ENCODE measurements at places on chromosomes 7 and 10. TPM values are rescaled to one million over a fixed set of nuclear protein-coding genes. Genes with fewer than 3 reads are reported as not detected.

Gene KCNIP2
- polyA plus RNA-seq, result 8.8 TPM

DNA sequence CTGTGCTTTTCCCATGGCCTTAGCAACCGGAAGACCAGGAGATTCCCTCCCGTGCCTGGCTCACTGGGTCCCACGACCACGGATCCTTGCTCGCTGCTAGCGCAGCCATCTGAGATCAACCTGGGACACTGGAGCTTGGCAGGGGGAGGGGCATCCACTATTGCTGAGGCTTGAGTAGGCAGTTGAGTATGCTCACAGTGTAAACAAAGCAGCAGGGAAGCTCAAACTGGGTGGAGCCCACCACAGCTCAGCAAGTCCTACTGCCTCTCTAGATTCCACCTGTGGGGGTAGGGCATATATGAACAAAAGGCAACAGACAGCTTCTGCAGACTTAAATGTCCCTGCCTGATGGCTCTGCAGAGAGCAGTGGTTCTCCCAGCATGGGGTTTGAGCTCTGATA, 697.0 kb downstream of the SORCS1 start:
- DNase-seq, result no peak

Gene AGR2
- polyA plus RNA-seq, result 48.9 TPM

- DNase-seq, result no peak
Measured at GRCh38 chr10:35442028-35442427, 105.7 kb downstream of the CCNY start.

Gene IGFBP3
- polyA plus RNA-seq, result 81.6 TPM

Gene GSTO1
- polyA plus RNA-seq, result 80.9 TPM
